ENCODE measurements at places on chromosomes 4 and X.

GRCh38 chrX:84218726-84219125 lies 30.7 kb upstream of the RPS6KA6 start:
- no peak for DNase-seq

GRCh38 chr4:128782076-128782715 lies 27.3 kb upstream of the JADE1 start:
- no peak for DNase-seq

- no peak for DNase-seq
These were observed 4.4 kb upstream of the PRDX4 start for GRCh38 chrX:23662853-23663252.

- DNase-seq, result no peak
These were observed 48.3 kb downstream of the DMP1 start for GRCh38 chr4:87698394-87698793.

DNA sequence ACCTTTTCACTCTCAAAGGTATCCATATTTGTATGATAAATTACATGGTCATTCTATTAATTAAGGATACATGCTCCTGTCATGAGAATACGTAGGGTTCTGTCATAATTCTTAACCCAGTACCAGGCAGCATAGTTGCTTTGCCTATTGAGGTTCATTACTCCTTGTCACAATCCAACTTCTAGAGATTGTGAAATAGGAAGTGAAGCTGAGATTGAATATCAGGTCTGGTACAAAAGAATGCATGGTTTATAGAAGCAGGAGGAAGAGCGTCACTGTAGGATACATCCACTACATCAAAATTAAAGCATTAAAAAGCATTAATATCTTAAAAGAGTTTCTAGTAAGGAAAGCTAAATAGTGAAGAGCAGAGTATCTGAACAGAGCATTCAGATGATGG lies 647.0 kb downstream of the IQCM start:
- DNase-seq, result no peak

- DNase-seq, result no peak
These were observed 5.4 kb downstream of the MEPE start for GRCh38 chr4:87838205-87838604.

DNA sequence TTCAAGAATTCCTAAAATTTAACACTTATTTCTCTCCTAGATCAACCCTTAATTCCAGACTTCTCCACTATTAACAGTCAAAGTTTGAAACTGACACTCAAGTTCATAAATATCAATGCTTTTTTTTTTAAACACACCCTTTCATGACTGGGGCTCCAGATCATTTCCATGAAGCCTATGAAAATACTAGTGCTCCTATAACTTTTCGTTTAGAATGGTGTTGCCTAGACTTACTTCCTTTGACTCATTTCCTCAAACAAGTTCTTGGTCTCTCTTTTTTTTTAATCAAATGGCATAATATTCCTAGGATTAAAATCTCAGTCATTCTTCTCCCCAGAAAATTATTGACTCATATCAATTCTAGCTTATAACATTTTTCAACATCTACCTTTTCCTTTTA lies 13.1 kb downstream of the ZMAT1 start:
- no peak for DNase-seq

DNA sequence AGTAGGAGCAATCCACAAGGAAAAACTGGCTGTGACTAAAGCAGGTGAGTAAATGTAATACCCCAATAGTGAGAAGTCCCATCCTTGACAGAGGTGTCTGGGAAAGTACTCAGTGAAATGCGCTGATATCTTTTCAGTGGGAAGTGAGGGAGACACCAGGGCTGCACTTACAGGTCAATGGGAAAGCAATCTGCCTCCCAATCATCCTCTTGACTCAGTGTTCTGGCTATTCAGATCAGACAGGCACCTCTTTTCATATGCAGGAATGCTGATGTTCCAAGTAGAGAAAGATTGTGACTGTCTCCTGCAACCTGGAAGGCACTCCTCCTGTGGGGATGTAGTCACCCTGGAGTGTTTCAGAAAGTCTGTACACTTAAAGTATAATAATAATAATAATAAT lies 39.9 kb upstream of the SPIN2A start:
- no peak for DNase-seq

DNA sequence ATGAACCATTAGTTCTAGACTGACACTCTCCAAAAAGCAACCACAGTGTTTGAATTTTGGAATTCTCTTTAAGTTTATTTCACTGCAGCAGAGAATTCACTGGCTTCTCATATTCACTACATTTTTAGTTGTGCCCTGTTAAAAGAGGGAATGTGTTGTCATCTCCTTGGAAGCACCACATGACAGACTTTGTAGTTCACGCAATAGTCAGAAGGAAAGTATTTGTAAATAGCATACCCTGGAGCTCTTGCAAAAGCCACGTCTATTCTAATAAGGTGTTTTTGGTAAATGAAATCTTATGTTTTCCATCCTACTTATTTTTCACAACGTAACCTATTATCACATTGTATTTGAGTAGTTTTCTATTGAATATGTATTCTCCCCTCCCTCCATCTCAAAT lies 25.8 kb downstream of the DOCK11 start:
- DNase-seq, result no peak

- DNase-seq, result no peak
These were observed 88.0 kb downstream of the ARSF start for GRCh38 chrX:3129256-3129655.

GRCh38 chr4:184898793-184899192 lies 73.0 kb upstream of the ACSL1 start:
- DNase-seq, result no peak

- no peak for DNase-seq
These were observed 4.5 kb downstream of the GJB1 start for GRCh38 chrX:71227370-71228062.

GRCh38 chrX:72280321-72280845 lies 3.3 kb upstream of the RPS4X start:
- no peak for DNase-seq

- DNase-seq, result no peak
These were observed 23.1 kb downstream of the SETD7 start for GRCh38 chr4:139532947-139533346.

DNA sequence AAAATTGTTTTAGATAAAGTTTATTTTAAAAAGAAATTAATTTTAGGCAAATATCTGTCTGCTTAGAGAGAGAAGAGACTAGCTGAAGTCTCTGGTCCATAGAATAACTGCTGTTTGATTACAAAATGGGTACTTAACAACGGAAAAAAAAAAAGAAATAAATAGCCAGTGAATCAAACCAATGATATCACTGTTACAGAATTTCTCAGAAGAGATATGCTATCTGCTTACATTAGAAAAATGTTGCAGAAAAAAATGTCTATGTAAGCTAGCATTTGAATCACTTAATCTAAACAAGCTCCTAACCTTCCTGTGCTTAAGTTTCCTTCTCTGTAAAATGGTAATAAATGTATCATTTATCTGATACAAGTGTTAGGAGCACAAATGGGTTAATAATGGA lies 189.9 kb downstream of the IL15 start:
- no peak for DNase-seq

- DNase-seq, result no peak
These were observed 1299.9 kb downstream of the C4orf33 start for GRCh38 chr4:130395871-130396270.

DNA sequence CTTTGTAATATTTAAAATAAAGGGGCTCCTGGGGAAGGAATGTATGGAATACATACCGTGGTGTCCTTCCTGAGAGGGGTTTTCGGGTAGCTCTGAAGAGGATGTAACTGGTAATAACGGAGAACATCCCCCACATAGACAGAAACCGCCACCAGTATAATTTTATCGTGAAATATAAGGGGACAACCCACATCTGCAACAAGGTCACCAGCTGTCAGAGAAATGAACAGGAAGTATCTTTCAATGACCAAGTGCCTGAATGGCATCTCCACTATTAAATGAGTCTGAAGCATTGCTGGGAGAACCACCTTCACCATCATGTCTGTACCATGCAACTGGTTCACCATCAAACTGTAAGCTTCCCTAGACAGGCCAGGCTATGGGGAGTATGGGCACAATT lies 31.7 kb downstream of the RNF175 start:
- no peak for DNase-seq

DNA sequence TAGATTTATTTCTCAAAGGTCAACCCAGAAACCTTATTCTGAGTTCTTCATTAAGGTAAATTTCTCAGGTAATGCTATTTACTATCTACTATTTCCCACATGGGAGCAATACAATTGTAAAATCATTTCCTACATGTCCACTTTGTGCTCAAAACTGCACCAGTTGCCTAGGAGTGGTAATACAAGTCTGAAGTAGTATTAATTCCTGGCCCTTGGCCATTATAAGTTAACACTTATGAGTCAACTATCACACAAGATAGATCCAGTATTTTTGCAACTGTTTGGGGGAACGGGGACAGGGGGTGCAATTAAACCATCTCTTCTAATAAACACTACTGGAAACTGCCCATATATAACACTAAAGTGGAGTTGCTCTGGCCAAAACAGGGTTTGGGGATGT lies 48.9 kb downstream of the ACSL4 start:
- DNase-seq, result no peak

DNA sequence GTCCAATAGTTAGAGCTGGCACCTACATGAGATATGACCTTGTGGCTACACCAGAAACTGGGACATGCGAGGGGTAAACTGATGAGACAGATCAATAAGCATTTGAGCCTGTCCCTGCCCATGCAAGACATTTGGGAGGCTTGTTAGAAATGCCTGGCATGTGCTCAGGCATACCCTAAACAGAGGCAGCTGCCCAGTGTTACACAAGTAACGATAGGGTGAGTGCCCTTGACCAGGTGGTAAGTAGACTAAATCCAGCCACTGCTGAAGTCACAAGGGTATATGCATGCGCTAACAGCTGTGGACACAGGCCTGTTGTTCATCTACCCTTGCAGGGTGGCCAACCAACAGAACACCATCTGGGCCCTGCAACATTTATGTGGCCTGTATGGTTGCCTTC lies 56.1 kb upstream of the CCDC149 start:
- DNase-seq, result no peak

DNA sequence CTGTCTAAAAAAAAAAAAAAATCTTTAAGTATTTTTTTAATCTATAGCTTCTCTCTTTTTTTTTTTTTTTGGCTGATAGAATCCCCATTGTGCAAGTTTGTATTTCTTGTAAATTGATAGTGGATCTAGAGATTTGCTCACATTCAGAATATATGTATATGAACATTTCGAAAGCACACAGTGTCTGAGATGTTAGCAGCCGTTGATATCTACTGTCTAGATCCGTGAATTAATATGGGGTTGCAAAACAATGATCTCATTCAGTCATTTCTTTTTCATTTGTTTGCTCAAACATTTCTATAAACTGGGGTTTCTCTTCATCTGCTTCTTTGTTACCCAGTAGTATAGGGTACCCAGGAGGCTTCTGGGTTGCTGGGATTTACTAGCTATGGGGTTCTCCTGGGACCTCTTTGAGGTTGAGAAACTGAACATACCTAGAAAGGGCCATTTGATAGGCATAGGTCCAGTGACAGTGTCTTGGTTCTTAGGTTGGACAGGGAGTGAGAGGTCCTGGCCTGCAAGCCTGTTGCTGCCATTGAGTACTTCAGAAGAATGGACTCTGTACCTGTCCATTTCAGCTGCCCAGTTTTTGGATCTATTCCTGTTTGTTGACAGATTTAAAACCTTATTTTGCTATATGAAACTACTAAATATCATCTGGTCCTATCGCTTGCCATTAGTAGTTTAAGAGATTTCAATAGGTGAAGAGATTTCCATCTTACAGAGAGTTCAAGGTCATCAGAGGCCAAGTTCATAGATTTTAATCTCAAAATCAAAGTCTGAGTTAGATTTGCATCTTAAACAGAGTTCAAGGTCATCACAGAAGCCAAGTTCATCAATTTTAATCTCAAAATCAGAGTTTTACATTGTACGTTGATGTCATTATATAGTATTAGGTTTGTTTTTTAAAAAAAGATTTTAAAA lies 50.8 kb downstream of the WWC2 start:
- DNase-seq, result no peak

DNA sequence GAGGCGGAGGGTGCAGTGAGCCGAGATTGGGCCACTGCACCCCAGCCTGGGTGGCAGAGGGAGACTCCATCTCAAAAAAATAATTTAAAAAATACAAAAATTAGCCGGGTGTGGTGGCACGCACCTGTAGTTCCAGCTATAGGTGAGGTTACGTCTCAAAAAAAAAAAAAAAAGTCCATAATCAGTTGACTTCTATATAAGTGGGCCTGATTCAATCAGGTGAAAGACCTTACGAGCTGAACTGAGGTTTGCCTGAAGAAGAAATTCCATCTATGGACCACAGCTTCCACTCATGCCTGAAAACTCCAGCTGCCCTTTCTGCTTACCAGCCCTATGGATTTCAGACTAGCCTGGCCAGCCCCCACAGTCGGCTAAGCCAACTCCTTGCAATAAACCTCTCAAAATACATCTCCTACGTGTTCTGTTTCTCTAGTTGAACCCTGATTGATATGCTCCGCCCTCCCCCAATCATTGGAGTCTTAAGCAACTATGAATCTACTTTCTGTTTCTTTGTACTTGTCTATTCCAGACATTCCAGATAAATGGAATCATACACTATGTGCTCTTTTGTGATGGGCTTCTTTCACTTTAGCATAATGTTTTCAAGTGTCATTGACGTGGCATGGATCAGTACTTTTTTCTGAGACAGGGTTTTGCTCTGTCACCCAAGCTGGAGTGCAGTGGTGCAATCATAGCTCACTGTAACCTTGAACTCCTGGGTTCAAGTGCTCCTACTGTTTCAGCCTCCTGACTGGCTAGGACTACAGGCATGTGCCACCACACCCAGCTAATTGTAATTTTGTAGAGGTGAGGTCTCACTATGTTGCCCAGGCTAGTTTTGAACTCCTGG lies 36.6 kb downstream of the SAT1 start:
- no peak for DNase-seq

GRCh38 chr4:3234171-3235029 lies 14.6 kb upstream of the MSANTD1 start:
- no peak for DNase-seq

DNA sequence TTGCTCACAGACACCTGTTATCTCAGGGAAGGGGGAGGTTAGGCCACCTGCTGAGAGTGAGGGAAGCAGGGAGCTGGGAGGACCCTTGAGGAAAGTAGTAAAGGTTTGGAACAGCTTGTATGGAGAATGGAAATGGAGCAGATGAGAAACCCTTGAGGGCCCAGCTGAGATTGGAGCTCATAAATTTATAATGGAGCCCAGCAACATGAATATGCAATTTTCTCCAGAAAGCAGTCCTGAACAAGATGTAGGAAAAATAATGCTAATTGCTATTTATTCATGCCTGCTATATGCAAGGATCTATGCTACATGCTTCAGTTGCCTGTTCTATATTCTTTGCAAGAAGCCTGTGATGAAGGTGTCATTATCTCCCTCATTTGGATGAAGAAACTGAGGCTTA lies 67.5 kb upstream of the LEF1 start:
- DNase-seq, result no peak
